ENCODE measurements at places on chromosomes 7 and 10.

- no peak for DNase-seq
Measured at GRCh38 chr10:89867964-89868363, 166.6 kb downstream of the KIF20B start.

DNA sequence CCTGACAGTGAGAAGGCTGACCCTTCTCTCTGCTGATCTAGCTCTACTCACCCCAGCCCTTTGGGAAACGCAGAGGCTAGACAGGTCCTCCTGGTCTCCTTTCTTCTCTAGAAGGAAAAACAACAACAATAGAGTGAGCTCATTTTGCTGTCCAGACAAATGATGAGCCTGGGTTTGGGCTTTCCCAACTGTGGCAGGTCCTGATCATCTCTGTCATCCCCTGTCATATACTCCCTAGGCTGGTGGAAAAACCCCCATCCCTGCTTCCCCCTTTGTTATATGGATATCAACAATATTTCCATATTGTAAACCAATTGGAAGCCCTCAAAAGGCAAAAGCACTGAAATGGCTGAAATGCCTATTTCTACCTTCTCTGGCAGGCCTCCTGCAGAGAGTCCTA lies 9.2 kb upstream of the DDIT4 start:
- no peak for DNase-seq

GRCh38 chr7:143396625-143397556 lies 11.8 kb downstream of the EPHA1 start:
- no peak for DNase-seq

DNA sequence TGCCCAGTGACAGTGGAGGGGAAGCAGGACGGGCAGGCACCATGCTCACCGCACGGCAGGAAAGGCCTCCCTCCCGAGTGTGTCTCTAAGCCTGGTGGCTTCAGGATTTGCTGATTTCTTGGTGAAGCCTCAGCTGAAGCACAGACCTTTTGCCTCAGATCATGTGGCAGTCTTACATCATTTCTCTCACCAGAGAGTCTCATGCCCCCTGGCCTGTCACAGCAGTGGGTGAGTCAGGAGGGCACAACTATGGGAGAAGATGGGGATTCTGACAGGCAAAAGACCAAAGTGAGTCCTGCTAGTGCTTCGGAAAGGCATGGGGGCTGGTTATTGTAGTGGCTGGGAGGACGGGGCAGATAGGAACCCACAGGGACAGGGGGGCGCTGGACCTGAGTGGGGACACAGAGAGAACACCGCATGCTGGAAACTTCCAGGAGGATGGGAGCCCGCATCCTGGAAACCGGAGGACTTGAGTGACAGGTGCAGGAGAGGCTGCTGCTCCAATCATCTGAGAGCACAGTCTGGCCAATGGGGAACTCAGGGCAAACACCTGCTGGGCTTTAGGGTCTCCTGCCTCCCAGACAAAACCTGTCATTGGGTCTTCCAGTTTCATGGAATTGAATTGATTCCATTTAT lies 166.8 kb downstream of the ADARB2 start:
- no peak for DNase-seq

- no peak for DNase-seq
Measured at GRCh38 chr10:126904516-126904817, 761 bp upstream of the DOCK1 start.

DNA sequence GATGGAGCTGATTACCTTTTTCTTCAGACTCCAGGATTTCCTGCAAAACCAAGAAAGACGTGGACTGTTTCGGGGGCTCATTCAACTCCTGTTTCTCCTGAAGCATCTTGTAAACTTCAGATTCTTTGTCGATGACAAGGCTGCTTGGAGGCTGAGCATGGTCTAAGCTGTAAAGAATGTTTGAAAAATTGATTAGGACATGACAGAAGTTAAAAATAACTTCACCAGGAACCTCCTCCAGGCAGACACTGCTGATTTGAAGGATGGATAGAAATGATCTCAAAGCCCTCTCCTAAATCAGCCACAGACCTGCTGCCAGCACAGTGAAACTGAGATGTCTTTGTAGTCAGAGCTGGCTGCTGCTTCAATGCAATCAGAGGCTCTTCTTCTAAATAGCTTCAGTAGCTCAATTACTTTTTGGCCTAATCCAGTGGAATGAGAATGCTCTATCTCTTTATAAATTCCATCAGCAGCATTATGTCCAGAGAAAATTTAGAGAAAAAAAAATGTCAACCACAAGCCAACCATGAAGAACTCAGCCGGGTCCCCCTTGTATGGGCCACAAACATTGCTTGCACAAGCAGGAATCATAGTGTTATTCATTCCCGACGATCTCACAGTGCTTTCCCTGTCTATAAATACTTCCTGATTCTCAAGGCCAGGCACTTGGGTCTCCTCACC lies 43.5 kb downstream of the PDLIM1 start:
- no peak for DNase-seq

DNA sequence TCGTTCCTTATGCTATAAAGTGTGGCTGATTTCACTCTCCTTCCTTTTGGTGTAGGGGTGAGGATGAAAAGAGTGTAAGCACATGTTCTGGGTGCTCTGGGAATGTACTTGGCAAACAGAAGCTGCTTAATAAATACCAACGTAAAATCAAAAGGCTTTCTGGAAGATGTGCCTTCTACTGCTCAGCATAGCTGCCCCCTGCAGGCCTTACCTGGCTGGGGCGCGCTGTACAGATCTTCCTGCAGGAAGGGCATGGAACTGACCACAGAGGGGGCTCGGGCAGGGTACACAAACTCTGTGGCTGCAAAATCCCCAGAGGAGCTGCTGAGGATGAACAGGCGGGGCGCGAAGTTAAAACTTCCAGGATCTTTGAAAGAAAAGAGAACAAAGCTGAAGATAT lies 169.4 kb downstream of the SVIL start:
- DNase-seq, result no peak

All from NCI-H1105 (cell line).